ENCODE measurements at places on chromosomes 5 and 9.

DNA sequence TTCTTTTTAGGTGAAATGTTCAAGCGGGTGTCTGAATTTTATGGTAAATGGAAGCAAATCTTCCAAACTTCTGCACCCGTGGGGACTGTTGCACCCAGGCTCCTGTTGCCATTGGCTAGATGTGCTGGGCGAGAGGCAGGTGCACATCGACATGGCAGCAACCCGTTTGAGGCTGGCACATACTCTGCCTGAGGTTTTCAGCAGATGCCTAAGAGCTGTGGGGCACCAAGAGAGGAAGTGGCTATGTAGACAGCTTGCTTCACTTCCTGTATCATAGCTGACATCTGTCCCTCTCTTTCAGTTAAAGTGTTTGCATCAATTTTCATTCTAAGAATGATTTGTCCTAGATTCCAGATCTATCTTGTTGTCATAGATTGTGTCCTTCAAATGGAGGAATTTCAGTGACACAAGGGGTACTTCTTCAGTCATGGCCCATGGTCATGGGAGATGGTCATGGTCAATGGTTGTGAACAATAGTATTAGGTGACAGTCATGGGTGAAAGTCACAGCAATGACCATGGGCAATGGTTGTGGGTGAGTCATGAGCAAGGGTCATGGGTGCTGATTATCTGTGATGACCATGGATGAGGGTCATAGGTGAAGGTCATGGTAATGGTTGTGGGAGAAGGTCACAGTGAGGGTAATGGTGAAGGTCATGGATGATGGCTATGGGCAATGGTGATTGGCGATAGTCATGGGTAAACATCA, 115.1 kb upstream of the IRX4 start:
- DNase-seq, result no peak

DNA sequence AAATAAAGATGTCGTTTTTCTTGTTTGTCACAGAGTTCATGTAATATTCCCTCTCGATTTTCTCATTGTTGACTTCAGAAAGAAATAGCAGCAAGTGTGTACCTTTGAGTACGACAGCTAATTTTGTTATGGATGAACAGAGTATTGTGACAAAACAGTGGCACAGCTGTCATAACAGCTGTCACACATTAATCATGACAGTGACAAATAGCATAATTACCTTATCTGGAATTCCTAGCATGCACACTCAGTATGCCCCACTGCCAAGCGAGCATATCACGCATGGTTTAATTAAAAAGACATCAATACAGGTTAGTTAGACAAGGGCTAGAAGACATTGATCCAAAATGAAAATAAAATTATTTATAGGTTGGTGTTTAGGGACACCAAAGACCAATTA, 375.1 kb downstream of the SPATA31D1 start:
- no peak for DNase-seq

DNA sequence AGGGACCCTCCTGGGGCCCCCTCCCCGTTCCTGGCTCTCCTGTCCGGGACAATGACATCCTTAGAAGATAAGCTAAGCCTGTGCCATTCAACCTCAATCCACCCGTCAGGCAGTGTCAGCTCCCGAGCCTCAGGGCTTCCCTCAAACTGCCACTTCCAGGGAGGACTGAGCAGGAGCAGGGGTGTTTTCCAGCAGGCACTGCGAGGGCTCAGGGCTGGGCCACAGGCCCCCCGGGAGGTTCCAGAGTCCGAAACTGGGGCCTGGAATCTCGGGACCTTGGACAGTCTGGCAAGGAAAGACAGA, 26.2 kb downstream of the LHX3 start:
- no peak for DNase-seq

DNA sequence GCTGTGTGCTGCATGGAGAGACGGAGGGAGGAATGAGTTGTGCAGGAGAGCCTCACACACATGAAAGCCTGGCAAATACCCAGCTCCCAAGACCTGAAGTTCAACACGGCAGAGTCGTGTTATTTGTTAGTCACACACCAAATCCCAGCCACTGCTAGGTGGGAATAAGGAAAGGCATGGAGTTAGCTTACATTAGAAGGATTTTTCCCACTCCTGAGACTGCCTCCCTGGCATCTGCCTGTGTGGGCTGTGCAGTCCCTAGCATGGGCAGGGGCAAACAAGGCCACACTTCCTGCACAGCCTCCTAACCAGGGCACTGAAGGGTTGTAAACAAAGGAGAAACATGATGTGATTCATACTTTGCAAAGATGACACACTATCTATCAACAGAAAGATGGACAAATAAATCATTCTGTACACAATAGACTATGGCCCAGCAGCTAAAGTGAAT, 306.8 kb downstream of the SPOCK1 start:
- no peak for DNase-seq

GRCh38 chr5:39138892-39139291, 64.7 kb upstream of the RICTOR start:
- DNase-seq, result no peak

DNA sequence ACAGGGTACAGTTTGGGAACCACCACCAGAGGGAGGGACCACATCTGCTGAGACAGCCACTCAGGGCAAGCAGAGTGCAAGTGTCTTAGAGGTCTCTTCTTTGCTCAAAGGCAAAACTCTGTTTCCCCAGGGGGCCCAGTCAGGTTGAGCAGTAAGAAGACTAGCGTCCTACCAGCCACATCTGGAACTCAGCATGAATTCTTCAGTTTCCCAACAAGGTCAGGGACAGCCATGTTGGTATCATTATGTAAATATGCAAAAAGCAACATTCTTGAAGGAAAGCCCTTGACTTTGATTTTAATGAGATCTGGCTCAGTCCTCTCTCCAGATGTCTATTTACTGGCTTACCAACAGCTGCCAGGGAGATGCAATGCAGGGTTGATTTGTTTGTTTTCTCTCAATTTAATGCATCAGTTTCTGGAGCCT, 46.7 kb downstream of the TGFBI start:
- DNase-seq, result no peak

GRCh38 chr9:89419978-89420394, 77.9 kb downstream of the SEMA4D start:
- no peak for DNase-seq

DNA sequence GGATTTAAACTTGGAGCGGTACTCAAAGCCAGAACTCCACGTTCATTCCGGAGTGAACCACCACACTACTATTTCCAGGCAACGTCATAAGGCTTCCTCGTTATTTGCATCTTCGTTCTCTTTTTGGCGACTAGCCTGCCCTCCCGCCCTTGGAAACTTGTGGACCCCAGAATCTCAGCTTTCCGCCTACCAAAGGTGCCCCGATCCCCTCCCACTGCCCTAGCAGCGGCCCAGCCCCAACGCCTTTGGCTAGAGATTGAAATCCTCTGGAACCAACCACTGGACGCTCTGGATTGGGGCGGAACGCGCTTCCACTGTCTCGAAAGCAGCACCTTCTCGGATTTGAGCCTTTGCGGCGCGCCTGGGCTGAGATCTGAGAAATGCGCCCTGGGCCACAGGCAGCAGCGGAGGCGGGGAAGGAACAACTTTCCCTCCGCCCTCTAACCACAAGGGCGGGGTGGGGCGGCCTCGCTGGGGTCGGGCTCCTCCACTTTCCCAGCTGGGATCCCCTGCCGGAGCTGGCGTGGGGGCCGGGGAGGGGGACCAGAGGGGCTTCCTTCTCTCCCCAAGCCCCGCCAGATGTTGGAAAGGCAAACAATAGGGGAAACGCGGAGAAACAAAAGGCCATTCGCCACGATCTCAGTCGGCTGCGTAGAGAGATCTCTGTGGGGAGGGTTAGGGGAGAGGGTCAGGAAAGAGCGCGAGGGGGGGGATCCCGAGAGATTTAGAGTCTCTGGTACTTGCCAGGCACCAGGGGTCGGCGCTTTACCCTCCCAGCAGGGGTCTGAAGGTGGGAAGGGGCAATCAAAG, 1.3 kb downstream of the MOB3B start:
- DNase-seq, result peak; percentile 12

GRCh38 chr9:23771746-23772384, 54.2 kb downstream of the ELAVL2 start:
- no peak for DNase-seq

GRCh38 chr5:121668635-121669034, 183.0 kb upstream of the FTMT start:
- no peak for DNase-seq

DNA sequence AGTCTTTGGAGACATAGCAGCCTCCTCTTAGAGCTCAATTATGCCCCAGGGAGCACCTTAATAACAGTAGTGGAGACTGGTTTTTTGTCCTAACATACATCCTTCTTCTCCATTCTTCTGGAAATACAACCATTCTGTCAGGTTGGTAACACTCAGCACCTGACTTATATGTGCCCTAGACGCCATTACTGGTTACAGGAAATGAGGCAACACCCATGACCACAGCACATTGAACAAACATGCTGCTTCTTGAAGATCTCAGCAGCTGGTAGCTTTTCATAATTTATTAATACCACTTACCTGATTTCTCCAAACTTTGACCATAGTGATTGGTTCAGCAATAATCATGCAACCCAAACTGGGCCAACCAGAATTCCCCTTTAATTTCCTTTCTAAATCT, 25.1 kb upstream of the TRPM3 start:
- no peak for DNase-seq

GRCh38 chr9:4936823-4937222, 48.2 kb upstream of the JAK2 start:
- DNase-seq, result no peak

DNA sequence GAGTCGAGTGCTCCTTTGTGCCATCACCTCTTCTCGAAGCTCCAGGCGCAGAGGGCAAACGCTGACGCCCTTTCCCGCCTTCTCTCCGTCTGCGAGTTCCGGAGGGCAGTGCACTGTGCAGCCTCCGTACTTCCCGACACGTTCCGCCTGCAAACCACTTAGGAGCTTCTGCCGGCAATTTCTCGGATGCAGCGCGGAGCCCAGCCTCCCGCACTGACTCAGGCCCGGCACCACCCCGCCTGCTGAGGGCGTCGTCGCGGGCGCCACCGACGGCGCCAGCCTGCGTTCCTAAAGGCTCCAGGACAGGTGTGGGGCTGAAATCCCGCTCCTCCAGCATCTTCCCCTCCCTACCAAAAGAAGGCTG, 9.3 kb upstream of the TRIM36 start:
- DNase-seq, result no peak

GRCh38 chr9:99024959-99025358, 80.0 kb upstream of the TGFBR1 start:
- no peak for DNase-seq

- no peak for DNase-seq
Observed at GRCh38 chr9:71403106-71403505, 281.7 kb upstream of the TRPM3 start.

DNA sequence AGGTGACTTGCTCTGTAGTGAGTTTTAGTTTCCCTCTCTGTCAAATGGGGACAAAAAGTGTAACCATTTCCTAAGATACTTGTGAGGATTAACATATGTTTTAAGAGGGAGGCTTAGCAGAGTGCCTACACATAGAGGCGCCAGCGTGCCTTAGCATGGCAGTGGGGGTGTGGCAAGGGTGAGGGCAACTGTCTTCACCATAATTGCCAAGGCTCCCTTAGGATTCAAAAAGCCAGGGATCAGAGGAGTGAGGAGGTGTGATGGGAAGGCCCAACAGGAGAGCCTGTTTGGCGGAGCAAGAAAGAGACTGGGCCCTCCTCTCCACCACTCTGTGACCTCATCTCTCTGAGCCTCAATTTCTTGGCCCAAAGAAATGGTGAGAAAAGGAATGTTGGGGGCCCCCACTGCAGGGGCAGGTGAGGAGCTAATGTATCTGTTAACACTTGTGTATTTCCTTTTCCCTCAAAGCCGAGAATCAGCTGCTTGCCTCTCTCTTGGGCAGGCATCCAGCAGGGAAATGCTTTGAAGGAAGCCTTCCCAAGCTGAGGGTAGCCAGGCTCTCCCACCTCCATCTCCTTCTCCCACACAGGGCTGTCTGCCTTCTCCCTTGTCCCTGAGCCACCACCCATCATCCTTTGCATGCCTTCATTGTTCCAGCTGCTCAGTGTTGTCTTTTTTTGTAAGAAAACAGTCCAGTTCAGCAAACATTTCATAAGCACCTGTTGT, 76.0 kb downstream of the DAB2IP start:
- no peak for DNase-seq
